Stimulated activated CD8-positive, alpha-beta memory T cell treated with anti-CD3 and anti-CD28 coated beads, Interleukin-7, amount 100 ng/mL, for 1 hour (primary cell): ENCODE measurements at places on chromosomes 11 and 22.

DNA sequence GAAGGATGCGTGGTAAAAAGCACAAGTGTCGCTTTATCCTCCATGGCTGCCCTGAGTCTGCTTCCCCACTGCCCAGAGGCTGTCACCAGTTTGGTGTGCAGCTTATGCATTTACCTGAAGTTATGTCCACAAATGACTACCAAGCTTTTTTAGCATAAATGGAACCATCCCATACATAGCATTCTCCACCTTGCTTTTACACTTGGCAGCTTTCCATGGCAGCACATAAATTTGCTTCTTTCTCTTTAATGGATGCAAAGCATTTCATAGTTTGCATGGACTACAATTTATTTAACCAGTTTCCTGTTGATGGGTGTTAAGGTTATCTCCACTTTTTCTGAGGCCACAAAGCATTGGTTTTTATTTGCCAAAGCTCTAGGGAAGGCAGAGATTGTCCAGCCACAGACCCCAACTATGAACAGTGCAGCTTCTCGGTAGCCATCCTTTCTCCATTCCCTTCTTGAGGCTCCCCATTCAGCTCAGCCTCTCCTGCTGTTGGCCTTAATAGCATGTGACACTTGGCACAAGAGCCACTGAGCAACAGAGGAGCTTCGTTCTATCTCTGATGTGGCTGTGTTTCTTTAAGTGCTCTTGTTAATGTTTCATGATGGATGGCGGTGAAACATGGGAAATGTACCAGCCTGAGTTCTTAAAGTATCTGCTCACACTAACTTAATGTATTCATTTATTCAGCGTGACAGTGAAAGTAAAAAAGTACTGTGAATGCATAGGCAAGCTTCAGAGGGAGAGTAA, 59.8 kb upstream of the NAV2 start:
- no peak for DNase-seq

GRCh38 chr22:29670626-29671025, 49.2 kb upstream of the CABP7 start:
- no peak for DNase-seq

GRCh38 chr11:11157185-11157584, 195.9 kb downstream of the CSNK2A3 start:
- DNase-seq = peak; percentile 31

- no peak for DNase-seq
Measured at GRCh38 chr11:27237643-27238042, 125.4 kb downstream of the CCDC34 start.

DNA sequence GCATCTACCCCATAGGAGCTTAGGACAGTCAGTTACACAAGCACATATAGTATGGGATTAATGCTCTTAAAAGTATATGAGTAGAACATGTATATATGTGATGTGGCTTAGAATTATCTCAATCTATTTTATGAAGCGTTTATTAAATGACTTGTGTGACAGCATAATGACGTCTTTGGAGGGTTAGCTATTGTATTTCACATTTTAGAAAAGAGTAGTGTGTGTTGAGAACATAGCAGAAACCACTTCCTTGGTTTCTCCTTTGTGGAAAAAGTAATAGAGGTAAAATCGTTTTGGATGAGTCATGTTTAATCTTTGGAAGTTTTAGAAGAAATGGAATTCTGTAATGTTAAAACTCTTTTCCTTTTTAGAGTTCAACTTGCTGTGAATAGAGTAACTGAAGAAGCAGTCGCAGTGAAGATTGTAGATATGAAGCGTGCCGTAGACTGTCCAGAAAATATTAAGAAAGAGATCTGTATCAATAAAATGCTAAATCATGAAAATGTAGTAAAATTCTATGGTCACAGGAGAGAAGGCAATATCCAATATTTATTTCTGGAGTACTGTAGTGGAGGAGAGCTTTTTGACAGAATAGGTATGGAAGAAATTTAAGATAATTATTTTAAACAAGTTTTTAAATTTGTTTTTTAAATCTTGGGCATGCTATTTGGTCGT, 2.4 kb downstream of the CHEK1 start:
- no peak for DNase-seq

GRCh38 chr11:122235615-122236014, 119.6 kb upstream of the BLID start:
- DNase-seq = no peak

GRCh38 chr11:130409594-130410388, 18.6 kb downstream of the ADAMTS8 start:
- DNase-seq = no peak

- DNase-seq = no peak
Measured at GRCh38 chr11:106482917-106483785, 405.7 kb downstream of the AASDHPPT start.

DNA sequence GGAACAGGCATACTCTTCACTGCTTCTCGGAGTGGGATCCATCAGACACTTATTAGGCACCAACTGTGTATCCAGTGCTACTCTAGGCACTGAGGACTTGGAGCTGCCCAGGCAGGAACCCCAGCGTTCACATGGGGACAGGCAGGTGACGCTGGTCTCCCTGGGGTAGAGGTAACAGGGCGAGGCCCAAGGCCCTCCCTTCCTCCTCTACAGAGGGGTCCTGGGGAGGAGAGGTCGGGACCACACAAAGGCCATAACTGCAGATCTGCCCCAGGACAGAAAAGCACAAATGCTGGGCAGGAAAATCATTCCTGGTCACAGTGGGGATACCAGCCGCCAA, 262.2 kb downstream of the BRD1 start:
- DNase-seq = no peak

- no peak for DNase-seq
Measured at GRCh38 chr11:30914143-30914762, 328.1 kb upstream of the MPPED2 start.

- DNase-seq = no peak
Measured at GRCh38 chr11:122341477-122341876, 225.5 kb upstream of the BLID start.

- no peak for DNase-seq
Measured at GRCh38 chr11:2169626-2170570, 1.7 kb downstream of the TH start.

GRCh38 chr11:1082346-1082727, 7.7 kb downstream of the MUC2 start:
- DNase-seq = no peak
